Left ventricle myocardium inferior (tissue), 1 donor: ENCODE measurements at places on chromosomes 2 and 18. TPM values are rescaled to one million over a fixed set of nuclear protein-coding genes. Genes with fewer than 3 reads are reported as not detected.

DNA sequence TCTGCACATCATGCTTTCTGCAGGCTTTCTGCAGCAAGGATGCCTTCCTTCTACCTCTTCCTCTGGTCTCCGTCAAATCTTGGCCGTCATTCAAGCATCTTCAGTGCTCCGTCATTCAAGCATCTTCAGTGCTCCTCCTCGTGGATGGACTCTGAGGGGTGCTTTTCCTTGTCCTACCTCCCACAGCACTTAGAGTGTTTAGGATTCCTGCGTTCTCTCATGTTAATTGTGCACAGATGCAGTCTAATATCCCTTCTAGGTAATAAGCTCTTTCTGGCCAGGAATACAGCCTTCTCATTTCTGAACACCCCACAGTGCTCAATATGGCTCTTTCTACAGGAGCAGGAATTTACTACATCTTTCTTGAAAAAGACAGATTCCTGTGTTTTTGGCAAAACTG, 59.8 kb downstream of the ZNF236 start:
- no peak for DNase-seq

- DNase-seq: no peak
These were observed 373.1 kb upstream of the FANCL start for GRCh38 chr2:58614219-58614618.

DNA sequence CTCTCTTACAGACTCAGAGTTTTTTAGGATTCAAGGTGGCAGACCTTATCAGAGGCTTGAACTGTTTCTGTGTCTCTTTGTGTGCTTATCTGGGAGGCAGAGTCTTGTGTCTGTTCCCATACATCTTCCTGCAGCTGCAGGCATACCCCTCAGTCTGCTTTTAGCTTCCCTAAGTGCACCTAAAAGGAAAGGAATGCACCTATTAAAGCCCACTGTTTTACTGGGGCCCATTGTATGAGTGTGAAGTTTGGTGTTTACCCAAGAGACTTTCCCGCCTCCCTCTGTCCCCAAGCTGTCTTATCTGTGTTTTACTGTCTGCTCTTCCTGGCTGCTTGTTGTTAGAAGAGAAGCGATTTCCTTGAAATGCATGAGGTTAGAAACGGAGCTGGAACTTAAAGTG, 1757.3 kb upstream of the PIK3C3 start:
- DNase-seq: no peak

DNA sequence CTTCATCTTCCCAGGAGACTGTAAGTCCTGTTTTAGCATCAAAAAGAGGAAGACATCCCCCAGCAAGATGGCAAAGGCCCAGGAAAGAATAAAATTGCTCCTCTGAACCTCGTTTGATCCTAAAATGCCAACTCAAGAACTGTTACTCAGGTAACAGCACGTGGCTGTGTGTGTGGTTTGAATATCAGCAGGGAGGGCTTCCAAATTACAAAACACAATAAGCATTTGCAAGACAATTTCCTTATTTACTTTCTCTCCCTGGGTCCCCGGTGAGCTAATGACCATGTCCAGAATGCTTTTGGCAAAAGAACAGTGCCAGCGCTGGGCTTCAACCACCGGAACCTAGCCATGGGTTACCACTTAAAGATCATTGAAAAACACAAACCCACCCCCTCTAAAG, 163.6 kb downstream of the C1D start:
- no peak for DNase-seq

GRCh38 chr2:40465-40864, 5.8 kb downstream of the FAM110C start:
- no peak for DNase-seq

GRCh38 chr18:35616664-35617423, 35.3 kb downstream of the GALNT1 start:
- DNase-seq: no peak

DNA sequence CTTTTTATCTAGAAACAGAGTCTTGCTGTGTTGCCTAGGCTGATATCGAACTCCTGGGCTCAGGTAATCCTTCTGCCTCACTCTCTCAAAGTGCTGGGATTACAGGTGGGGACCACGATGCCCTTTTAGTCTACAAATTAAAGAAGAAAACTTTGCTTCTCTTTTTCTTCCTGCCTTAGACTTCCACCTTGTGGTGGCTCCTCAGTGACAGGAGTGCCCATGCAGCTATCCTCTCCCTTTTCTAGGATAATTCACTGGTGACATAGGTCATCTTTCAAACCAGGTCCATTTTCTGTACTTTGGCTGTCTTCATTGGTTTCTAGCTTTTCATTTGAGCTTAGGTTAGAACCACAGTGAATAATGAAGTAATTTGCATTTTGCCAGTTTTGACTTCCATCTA, 13.6 kb downstream of the DCAF17 start:
- no peak for DNase-seq

- no peak for DNase-seq
These were observed 5.6 kb downstream of the PHLPP1 start for GRCh38 chr18:62720766-62721613.

DNA sequence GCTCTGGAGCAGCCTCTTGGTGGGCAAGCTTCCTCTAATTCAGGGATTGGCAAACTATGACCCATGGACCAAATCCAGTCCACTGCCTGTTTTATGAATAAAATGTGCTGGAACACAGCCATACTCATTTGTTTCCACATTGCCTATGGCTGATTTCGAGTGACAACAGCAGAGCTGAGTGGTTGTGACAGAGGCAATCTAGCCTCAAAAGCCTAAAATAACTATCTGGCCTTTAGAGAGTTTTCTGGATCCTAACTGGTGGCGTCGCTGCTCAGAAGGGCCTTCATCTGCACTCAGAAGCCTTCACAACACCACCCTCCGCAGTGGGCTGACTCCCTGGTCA, 147.1 kb downstream of the CCBE1 start:
- no peak for DNase-seq

DNA sequence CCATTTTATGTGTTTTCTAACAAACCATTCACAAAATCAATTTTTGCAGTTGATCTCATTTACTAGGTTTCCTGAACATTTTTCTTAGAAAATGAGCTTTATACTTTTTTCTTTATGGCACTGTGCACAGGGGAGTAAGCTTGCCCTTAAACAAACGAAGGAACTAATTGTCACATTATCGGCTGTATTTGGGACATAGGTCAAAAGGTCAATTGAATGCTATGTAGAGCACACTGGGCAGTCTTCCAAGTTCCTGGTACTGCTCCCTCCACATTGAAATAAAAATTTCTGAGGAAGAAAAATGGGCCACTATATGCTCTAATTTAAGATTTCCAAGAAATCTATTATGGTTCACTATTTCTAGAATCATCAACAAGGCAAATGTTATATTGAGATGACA, 93.6 kb upstream of the TMEFF2 start:
- no peak for DNase-seq

DNA sequence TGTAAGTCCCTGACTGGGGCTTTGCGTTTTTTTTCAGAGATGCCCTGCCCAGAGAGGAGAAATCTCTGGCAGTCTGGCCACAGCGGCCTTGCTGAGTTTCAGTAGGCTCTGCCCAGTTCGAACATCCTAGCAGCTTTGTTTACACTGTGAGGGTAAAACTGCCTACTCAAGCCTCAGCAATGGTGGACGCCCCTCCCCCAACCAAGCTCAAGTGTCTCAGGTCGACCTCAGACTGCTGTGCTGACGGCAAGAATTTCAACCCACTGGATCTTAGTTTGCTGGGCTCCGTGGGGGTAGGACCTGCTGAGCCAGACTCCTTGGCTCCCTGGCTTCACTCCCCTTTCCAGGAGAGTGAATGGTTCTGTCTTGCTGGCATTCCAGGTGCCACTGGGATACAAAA, 31.7 kb downstream of the L3MBTL4 start:
- DNase-seq: no peak

GRCh38 chr2:38430597-38431207, 53.6 kb upstream of the ATL2 start:
- no peak for DNase-seq

GRCh38 chr2:33275689-33276444, 200.6 kb upstream of the RASGRP3 start:
- peak; percentile 28 for DNase-seq

- DNase-seq: no peak
These were observed 40.5 kb upstream of the EFHD1 start for GRCh38 chr2:232592772-232593395.

DNA sequence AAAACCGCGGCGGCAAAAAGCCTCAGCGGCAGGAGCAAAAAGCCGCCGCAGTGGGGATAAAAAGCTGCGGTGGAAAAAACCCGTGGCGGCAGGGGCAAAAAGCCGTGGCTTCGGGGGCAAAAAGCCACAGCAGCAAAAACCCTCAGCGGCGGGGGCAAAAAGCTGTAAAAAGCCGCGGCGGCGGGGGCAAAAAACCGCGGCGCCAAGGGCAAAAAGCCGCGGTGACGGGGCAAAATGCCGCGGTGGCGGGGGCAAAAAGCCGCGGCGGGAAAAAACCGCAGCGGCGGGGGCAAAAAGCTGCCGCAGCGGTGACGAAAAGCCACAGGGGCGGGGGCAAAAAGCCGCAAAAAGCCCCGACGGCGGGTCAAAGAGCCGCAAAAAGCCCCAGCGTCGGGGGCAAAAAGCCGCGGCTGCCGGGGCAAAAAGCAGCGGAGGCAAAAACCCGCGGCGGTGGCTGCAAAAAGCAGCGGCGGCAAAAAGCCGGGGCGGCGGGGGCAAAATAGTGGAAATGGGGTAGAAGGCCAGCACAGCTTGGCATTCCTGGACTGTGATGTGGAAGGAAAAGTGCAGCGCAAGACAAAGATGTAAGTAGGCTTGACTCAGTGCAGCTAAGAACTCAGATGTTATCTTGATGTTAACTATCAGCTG, 151.8 kb downstream of the ANKRD30BL start:
- no peak for DNase-seq

GRCh38 chr2:37324536-37324785, 172 bp downstream of the PRKD3 start:
- peak; percentile 87 for DNase-seq

DNA sequence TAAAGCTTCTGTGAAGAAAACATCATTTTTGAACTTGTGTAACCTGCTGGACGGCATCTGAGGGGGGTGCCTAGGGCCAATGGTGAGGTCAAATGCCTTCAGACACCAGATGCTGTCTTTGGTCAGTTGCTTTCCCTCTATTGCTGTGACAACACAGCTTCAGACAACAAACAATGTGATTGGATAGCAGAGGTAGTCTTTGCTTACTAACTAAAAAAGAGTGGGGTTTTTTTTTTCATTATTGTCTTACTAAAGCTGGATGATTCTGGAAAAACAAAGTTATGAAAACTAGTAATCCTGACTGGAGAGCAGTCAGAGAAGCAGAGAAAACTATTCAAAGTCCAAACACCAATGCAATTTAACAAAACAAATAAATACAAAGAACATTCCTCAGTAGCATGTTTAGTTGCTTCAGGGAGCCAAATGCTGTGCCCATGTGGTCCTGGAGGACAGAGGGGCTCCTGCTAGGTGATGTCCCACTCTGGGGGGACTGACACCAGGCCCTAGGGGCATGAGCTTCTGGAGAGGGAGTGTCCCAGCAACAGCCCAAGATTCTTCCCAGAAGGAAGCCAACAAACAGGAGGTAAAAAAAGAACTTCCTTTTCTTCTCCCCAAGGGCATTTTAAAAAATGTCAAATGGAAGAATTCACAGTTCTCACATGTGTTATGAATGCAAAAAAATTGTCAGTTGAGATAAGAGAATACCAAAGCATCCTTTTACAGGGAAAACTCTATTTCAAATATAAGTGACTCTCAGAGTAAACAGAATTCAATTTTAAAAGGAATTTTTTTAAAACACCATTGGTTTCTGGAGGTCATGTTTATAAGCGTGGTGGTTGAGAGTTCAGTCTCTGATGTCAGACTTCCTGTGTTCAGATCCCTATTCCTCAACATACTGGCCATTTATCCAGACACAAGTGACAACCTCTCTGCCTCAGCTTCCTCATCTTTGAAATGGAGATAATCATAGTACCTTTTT, 181.1 kb upstream of the PGAP1 start:
- peak; percentile 51 for DNase-seq

- no peak for DNase-seq
These were observed 125.0 kb upstream of the CD226 start for GRCh38 chr18:70072678-70073077.

- DNase-seq: no peak
These were observed 163.7 kb upstream of the KLHL29 start for GRCh38 chr2:23221236-23221635.

DNA sequence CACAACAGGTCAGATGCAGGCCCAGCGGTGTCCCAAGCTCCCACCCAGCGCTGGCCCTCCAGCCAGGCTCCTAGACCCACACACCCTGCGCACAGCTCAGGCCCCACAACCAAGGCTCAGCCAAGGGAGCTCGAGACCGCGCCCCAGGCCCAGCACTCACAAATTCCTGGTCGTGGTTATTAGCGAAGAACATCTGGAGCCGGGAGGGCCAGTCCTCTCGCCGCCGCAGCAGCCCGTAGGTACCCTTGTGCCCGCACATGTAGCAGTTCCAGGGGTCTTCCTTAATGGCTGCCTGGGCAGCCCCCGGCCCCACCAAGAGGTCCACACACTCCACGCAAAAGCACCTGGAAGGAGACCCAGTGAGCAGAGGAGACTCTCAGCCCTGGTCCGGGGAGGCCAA, 75.6 kb upstream of the POMC start:
- DNase-seq: no peak

GRCh38 chr18:58813105-58813504, 51.6 kb upstream of the ZNF532 start:
- DNase-seq: no peak

GRCh38 chr2:112004253-112004645, 50.8 kb upstream of the TMEM87B start:
- DNase-seq: peak; percentile 37

GRCh38 chr2:45833301-45833967, 182.0 kb downstream of the PRKCE start:
- no peak for DNase-seq

- DNase-seq: no peak
These were observed 29.4 kb downstream of the NLRC4 start for GRCh38 chr2:32235315-32235714.

Gene CCDC148
- 0.30 TPM for total RNA-seq

Gene LIMS3
- total RNA-seq: 5.7 TPM

Gene SS18
- total RNA-seq: 31.0 TPM

Gene LCLAT1
- 41.0 TPM for total RNA-seq

Gene KIF5C
- total RNA-seq: 0.47 TPM

Gene TMEM200C
- 0.96 TPM for total RNA-seq

Gene KLF7
- 24.2 TPM for total RNA-seq

Gene PGAP1
- 6.8 TPM for total RNA-seq

Gene GALR1
- 0.05 TPM for total RNA-seq

Gene ZNF519
- 3.8 TPM for total RNA-seq

Gene ECEL1
- total RNA-seq: not detected

Gene TUBB8B
- not detected for total RNA-seq

Gene NXPH2
- not detected for total RNA-seq

Gene DNER
- total RNA-seq: 2.3 TPM

Gene PCARE
- 0.74 TPM for total RNA-seq

Gene RPL37A
- total RNA-seq: 1,816 TPM
